Fibroblast of skin of left biceps (primary cell): ENCODE measurements at places on chromosomes 1 and 21.

DNA sequence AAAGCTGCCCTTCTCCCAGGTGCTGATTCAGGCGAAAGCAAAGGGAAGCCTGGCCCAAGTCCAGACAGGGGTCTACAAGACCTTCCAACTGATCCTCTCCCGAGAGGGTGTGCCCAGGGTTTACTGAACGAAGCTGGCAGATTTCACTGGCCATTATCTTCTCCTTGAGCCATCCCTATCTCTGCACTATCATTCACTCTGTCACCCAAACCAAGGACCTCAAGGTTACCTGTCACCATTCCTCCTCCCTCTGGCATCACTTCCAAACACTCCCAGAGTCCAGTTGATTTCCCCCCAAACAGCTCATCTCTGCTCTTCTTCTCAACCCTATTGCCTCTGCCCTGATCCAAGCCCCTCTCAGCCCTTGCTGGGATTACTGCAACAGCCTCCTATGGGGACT, 4.9 kb downstream of the STK40 start:
- DNase-seq: no peak

DNA sequence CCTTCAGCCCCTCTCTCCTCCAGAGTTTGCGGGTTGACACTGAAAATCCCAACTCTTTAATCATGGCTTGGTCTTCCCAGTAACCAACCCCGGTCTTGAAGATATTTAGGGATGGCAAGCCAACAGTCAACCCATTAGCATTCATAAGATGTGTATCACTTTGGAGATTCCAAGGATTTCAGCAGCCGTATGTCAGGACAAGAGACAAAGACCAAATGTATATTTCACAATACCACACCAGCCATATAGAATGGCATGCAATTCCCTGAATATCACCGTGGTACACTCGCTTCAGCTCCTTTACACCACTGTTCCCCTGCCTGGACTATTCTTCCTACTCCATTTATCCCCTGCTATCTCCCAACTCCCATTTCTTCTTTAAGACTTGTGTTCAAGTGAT, 109.2 kb downstream of the CSMD2 start:
- DNase-seq: peak; percentile 32

DNA sequence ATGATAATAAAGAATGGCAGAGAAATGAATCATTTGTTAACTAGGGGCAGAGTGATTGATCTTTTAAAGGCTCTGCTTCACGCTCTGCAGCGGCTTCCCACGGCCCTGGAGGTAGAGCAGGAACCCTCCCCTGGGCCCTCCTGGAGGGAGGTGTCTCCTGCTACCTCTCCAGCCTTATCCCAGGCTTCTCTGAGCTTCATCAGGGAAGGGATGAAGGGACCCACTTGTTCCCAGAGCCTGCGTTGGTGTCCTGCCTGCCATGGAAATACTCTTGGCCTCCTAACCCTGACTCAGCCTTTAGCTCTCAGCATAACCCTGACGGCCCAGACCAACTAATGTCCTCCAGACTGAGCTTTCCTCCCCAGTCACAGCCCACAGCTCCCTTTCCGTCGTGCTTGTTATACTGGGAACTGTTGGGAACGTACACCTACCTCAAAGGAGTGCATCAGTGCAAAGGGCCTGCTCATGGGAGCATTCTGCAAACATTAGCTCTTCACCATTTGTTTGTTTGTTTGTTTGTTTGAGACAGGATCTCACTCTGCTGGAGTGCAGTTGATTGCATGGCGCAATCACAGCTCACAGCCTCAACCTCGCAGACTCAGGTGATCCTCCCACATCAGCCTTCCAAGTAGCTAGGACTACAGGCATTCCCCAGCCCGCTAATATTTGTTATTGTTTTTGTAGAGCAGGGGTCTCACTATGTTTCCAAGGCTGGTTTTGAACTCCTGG, 17.4 kb upstream of the HNRNPU start:
- no peak for DNase-seq

- DNase-seq: no peak
Measured at GRCh38 chr1:214028649-214029406, 41.1 kb downstream of the PROX1 start.

DNA sequence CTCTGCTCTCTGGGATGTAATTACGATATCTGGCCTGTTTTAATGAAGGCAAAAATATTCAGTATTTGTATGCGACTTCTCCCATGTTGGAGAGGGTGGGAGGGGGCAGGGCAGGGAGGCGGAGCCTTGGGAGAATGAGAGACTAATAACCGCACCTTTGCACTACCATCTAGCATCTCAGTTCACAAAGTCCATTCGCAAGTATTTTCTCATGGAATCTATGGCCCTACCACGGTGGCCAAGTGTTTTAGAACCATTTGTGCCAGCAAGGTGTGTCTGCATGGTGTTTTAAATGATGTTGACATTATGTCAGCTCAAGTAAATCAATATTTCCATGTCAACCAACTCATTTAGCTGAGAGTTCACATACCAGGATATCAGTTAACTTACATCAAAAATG, 14.3 kb upstream of the BLACAT1 start:
- no peak for DNase-seq

- DNase-seq: no peak
Measured at GRCh38 chr21:26489781-26490180, 83.3 kb downstream of the CYYR1 start.

GRCh38 chr1:192808518-192809306, at the start of gene RGS2:
TSS of gene RGS2 (plus strand) at chr1:192809039. CDS start at chr1:192809072, 33 bp downstream.
- DNase-seq: peak; percentile 70

- no peak for DNase-seq
Measured at GRCh38 chr1:14878951-14879350, 274.6 kb upstream of the TMEM51 start.

GRCh38 chr1:41098730-41099460, 77.4 kb upstream of the SLFNL1 start:
- DNase-seq: no peak

- no peak for DNase-seq
Measured at GRCh38 chr1:3944578-3945125, 44.6 kb upstream of the C1orf174 start.

- no peak for DNase-seq
Measured at GRCh38 chr1:80962564-80962963, 838.2 kb upstream of the ADGRL2 start.

- DNase-seq: no peak
Measured at GRCh38 chr1:225768662-225769426, 8.8 kb upstream of the SRP9 start.

GRCh38 chr1:117967477-117967876, 37.9 kb downstream of the WDR3 start:
- DNase-seq: peak; percentile 37

DNA sequence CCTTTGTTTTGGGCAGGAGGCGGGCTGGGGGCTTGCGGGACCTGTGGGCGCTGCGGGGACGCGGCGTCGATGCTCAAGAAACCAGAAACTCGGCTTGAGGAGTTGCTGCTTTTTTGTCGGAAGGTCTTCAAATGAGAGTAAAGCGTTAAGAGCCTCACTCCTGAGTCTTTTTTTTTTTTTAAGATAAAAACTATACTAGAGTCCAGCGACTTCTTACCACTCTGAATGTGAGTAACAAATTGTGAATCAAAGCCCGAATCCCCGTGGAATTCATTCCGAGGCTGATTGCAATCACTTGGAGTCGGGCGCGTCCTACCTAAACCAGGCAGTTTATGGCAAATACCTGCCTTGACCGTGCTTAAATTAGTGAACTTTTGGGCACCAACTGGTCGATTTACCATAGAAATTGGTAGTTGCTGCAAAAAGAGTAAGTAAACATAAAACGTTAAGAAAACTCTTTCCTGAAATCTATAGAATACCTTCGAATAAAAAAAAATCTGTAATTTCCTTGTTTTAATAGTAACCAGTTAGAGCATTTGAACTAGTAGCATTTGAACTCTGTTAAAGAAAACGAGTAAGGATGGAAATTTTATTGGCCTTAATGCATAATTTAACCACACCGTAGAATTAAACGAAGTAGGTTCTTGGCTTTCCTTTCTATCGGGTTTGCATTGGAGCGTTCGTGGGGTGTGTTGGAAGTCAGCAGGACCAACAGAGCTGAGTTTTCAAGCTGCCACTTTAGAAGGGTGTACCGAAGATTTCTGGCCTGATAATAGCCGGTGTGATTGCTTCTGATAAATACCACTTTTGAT, 769 bp downstream of the GPSM2 start:
- no peak for DNase-seq

DNA sequence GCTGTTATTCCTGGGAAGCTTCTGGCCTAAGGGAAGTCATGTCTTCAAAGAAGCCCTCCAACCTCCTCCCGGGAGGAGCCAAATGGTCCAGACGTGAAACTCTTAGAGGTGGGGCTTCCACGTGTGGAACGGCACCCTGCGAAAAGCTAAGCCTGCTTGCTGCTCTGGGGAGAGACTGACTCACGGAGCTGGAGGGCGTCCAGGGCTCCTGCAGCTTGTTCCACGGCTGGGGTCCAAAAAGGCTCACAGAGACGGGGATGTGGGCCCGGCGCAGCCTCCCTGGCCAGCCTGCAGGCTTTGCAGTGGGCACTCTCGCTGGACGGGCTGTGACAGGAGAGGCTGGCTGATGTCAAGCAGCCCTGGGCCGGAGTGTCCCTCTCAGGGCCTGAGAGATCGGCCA, 105.1 kb downstream of the COLGALT2 start:
- DNase-seq: peak; percentile 64

DNA sequence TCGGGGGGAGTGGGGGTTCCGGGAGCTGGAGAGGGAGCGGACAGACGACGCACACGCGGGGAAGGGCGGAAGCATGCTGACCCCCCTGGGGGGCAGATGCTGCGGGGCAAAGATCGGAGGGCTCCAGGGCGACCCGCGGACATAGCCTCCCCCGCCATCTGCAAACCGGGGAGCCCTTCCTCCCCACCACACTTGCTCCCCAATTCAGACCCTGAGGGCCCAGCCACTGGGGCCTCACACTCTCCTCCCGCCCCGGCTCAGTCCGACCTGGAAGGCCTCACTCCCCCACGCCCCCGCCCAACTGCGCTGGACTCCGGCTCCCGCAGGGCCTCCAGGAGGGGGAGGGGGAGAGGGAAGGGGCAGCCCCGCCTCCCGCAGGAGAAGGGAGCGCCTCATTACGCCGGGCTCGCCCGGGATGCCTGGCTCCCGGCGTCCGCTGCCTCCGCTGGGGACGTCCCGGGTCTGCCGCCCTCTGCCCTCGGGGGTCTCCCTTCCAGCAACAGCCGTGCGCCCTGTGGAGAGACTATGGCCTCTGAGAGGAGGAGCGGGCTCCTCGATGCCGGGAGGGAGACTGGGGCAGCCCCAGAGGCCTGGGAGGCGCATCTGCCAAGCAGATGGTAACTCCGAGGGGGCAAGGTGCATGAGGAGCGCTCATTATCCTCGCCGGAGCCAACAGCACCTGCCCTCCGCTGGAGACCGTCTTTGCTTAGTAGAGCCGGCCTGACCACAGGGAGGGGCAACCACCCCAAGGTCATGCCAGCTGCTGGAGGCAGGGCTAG, 636 bp upstream of the CAMK2N1 start:
- no peak for DNase-seq

DNA sequence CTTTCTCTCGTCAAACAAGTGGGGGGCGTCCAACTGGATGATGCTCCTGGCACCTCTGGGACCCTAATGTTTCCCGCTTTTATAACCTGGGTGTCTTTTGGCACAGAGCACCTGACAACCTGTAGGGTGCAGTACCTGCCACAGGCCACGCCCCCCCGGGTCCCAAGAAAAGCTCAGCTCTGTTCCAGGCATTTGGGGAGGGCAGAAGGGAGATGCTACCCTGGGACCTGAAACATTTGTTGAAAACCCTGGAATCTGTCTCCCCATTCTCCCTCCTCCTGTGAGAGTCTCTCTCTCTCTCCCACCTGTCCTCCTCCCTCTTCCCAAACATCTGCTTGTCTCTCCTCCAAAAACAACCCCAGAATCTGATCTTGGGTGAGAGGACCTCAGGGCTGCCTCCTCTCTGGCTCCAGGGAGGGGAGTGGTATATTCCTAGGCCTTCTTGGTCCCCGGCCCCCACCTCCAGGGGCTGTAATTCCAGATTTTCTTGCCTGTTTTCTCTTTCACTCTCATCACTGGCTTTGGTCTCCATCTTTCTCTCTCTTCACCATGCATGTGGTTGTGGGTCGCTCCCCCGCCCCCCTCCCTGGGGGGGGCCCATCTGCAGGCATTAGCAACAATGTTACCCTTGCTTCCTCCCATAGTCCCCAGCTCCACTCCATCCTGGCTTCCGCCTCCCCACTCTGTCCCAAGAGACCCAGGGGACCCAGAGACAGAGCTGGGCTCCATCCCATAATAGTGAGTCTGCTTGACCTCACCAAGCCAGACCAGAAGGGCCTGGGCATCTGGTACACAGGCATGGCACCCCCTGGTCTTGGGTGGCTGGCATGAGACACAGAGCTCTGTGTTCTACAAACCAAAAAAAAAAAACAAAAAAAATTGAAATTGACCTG, 4.1 kb downstream of the AHDC1 start:
- no peak for DNase-seq

DNA sequence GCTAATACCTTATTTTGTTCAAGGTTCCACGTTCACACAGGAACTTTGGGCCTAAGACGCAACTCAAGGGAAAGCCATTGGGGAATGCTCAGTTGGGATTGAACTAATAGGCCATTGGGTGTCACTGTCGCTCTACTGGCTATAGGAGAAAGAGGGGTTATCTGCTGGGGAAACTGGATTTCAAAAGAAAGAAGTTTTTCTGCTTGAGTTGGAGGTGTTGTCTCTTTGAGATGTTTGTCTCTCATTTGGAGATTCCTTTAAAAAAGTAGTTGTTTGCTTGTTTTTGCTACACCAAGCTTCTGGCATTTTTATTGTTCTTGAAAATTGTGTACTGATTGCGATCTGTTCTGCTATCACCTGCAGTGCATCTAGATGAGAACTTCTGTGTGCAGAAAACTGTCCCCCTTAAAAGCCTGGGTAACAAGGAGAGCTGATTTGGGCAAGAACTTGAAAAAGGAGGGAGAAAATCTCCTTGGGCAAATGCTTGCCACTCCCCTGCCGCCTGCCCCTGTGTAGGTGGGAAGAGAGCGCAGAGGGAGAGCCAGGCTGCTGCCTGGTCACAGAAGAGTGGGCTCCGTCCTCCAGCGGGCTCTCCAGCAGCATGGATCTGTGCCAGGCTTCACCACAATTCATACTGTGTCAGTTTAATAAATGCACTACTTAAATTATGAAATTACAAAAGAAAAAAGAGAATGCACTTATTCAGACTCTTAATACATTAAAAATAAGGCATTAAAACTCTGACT, 39.9 kb downstream of the PEX14 start:
- DNase-seq: no peak

GRCh38 chr1:207825409-207825695, 73.5 kb downstream of the CD46 start:
- DNase-seq: no peak

- DNase-seq: no peak
Measured at GRCh38 chr1:226717256-226717909, 21.7 kb downstream of the ITPKB start.

- DNase-seq: no peak
Measured at GRCh38 chr1:227167276-227168101, 150.8 kb downstream of the CDC42BPA start.
